ENCODE measurements at places on chromosomes 12 and 14. TPM values are rescaled to one million over a fixed set of nuclear protein-coding genes. Genes with fewer than 3 reads are reported as not detected.

GRCh38 chr14:61388976-61389576 is 67.7 kb downstream of the PRKCH start:
- no peaks in the 10 kb centered on the region for H3K27me3 ChIP-seq
- H3K27ac ChIP-seq: no peak overlapping the region
- H3K4me1 ChIP-seq: no peaks in the 10 kb centered on the region
- no peak overlapping the region for H3K4me3 ChIP-seq
- no peak for DNase-seq

DNA sequence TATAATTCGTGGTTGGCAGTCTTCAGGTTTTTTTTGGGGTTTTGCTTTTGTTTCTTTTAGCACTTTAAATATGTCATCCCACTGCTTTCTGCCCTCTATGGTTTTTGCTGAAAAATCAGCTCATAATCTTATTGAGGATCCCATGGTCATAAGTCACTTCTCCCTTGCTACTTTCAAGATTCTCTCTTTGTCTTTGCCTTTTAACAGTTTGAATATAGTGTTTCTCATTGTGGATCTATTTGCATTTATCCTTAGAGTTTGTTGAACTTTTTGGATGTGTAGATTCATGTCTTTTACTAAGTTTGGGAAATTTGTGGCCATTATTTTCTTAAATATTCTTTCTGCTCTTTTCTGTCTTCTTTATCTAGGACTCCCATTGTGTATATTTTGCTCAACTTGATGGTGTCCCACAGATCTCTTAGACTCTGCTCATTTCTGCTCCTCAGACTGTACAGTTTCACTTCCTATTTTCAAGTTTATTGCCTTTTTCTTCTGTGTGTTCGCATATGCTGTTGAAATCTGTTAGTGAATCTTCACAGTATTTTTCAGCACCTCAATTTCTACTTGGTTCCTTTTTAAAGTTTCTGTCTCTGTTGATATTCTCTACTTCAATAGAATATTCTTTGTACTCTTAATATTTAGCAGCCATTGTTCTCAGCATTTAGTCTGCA is 70.8 kb downstream of the WNK1 start:
- H3K36me3 ChIP-seq: no peaks in the 10 kb centered on the region
- no peak overlapping the region for H3K27ac ChIP-seq
- H3K27me3 ChIP-seq: no peaks in the 10 kb centered on the region
- H3K4me1 ChIP-seq: peaks cover 22% of the 10 kb centered on the region
- H3K4me3 ChIP-seq: no peak overlapping the region

DNA sequence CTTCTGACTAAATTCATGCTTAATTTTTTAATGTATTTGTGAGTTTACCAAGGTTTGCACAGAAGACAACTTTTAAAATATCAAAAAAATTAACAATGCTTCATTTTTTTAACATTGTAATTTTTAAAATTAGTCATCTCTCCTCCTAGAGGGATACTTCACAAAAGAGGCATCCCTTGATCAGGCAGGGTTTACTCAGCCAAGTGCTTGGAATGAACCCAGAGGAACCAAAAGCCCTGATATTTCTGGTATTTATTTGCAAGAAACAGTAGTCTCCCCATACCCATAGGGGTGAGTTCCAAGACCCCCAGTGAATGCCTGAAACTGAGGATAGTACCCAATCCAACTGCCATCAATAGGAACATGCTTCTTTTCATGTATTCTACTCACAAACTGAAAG is 52.5 kb downstream of the GARIN6 start:
- no peak for DNase-seq
- H3K27ac ChIP-seq: no peak overlapping the region
- no peaks in the 10 kb centered on the region for H3K27me3 ChIP-seq
- no peaks in the 10 kb centered on the region for H3K36me3 ChIP-seq

GRCh38 chr14:85527006-85527405 is 2.9 kb upstream of the FLRT2 start:
- no peak overlapping the region for H3K4me3 ChIP-seq
- no peak for DNase-seq
- no peak overlapping the region for H3K27ac ChIP-seq
- H3K27me3 ChIP-seq: no peaks in the 10 kb centered on the region
- H3K36me3 ChIP-seq: no peaks in the 10 kb centered on the region
- H3K4me1 ChIP-seq: peaks cover 27% of the 10 kb centered on the region

CLEC9A gene
- not detected for total RNA-seq

DNA sequence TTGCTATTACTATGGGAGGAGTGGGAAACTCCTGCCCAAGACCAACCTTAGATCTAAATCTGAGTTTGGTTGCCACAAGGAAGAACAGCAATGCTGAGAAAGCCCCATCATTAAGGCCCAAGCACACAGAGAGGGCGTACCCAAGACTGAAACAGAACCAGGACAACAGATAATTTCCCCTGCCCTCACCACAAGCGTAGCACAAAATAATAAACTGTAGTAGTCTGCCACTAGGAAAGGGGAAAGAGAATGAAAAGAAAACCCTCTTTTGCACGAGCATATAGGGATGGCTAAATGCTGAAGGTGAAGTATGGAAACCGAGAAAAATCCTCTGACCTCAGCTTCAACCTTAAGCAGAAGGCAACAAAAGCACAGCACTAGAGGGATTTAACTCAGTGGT is 76.5 kb upstream of the DHRS4 start:
- H3K27ac ChIP-seq: no peak overlapping the region
- H3K4me1 ChIP-seq: no peaks in the 10 kb centered on the region
- DNase-seq: no peak
- H3K4me3 ChIP-seq: no peak overlapping the region

DPF3 gene
- total RNA-seq: 8.9 TPM

GRCh38 chr12:52165096-52165855 is 26.5 kb downstream of the KRT80 start:
- no peak overlapping the region for H3K4me3 ChIP-seq
- H3K27ac ChIP-seq: no peak overlapping the region
- no peaks in the 10 kb centered on the region for H3K27me3 ChIP-seq
- H3K36me3 ChIP-seq: no peaks in the 10 kb centered on the region

- H3K27ac ChIP-seq: no peak overlapping the region
- no peaks in the 10 kb centered on the region for H3K27me3 ChIP-seq
Observed at GRCh38 chr12:109718390-109718789, 4.8 kb downstream of the FAM222A start.

TAS2R43 gene
- 6.3 TPM for total RNA-seq

GRCh38 chr12:27573972-27574371 is 50.0 kb downstream of the PPFIBP1 start:
- no peak overlapping the region for H3K4me3 ChIP-seq
- H3K27ac ChIP-seq: no peak overlapping the region
- peaks cover 63% of the 10 kb centered on the region for H3K4me1 ChIP-seq
- DNase-seq: no peak
- H3K36me3 ChIP-seq: peaks cover 5% of the 10 kb centered on the region
- H3K27me3 ChIP-seq: no peaks in the 10 kb centered on the region
